Kidney glomerular epithelial cell (primary cell): ENCODE measurements at places on chromosomes 2 and 18.
A peak's percentile ranks its signal among the peaks of the same experiment; 100 is the strongest.

DNA sequence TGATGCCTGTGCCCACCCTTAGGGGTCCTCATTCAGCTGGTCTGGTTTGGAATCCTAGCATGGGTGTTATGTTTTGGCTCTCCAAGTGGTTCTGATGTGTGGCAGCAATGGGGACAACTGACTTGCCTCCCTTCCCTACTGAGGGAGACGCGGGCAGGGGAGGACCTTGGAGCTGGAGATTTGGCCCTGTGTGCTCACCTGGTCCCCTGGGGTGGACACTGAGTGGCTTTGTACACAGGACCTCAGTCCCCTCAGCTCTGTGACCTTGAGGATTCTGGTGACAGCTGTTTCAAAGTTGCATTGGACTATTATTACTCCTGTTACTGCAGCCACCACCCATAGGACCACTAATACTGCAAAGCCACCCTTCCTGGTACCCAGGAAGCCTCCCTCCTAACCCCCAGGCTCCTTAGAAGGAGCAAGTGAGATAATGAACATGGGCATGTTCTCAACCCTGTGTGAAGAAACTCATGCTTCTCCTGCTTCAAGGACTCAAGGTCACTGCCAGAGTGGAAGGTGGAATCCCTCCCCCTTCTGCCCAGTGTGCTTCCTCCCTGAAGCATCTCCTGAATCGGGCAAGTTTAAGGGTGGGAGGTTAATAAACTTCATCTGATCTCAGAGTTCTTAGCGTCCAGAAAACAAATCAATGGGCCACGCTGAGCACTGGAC, 26.5 kb downstream of the TMEM182 start:
- no peak for DNase-seq

GRCh38 chr2:95010126-95010525, 15.4 kb upstream of the MAL start:
- peak; percentile 38 for DNase-seq

DNA sequence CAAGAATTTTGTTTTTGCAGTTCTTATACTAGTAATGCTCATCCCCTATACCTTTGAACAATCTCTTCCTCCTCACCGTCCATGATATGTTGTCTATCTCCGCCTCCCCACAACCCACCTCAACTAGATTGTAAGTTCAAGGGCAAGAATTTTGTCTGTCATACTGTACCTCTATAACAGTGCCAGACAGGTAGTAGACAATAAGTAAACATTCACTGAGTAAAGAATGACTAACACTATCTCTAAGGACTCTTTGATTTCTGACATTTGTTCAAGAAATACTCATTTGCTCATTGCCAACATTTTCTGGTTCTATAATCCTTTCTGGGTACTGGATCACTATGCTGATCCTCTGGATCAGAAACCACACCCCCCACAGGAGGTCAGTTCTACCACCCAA, 82.4 kb downstream of the EXOC6B start:
- no peak for DNase-seq

GRCh38 chr2:183148955-183149354, 24.7 kb downstream of the NUP35 start:
- no peak for DNase-seq

GRCh38 chr2:147373800-147374422, 470.9 kb upstream of the ACVR2A start:
- DNase-seq = no peak
